Fibroblast of the conjunctiva (primary cell): ENCODE measurements at places on chromosomes 7 and 10.

GRCh38 chr7:65988084-65988483 is 6.1 kb upstream of the GUSB start:
- DNase-seq, result no peak

GRCh38 chr7:47758546-47758945 is 176.6 kb upstream of the TNS3 start:
- peak; percentile 17 for DNase-seq

DNA sequence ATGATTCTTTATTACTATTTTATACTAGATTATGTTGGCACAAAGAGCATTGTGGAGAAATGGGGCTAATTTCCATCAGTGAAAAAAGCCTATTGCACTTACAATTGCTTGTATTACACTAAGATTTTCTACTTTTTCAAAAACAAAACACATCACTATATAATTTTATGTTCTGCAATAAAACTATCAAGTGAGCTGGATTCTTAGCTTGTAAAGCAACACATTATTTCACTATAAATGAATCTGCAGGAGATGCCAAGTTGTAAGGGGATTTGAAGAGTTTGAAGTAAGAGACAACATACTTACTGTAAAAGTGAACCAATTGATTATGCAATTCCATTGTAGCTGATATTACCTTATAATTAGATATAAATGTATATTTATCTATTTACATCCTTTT is 333.3 kb upstream of the SEMA3D start:
- DNase-seq, result no peak

DNA sequence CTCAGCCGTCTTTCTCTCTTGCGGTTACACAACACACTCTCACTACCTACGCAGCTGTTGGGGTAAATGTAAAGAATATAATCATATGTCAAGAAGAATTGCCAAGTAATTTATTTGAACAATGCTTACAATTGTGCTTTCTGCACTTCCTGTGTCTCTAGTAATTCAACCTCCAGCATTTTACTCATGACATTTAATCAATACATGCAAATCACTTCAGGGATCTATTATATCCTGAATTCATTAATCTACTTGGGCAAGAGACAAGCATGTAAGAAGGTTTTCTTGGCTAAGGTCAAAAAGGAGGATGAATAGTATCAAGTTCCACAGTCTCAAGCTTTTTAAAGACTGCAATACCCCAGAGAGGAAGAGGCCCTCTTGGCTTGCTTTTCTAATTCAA is 562.9 kb upstream of the ADARB2 start:
- DNase-seq, result no peak
